Progenitor cell of endocrine pancreas (in vitro differentiated cells): ENCODE measurements at places on chromosomes 12 and 14.

GRCh38 chr12:75812271-75813018, 219.1 kb downstream of the PHLDA1 start:
- no peak for DNase-seq
- peaks cover 10% of the 10 kb centered on the region for H3K27me3 ChIP-seq
- no peak overlapping the region for H3K27ac ChIP-seq
- H3K4me3 ChIP-seq: no peak overlapping the region

GRCh38 chr12:89901906-89902642, 193.4 kb upstream of the ATP2B1 start:
- H3K27me3 ChIP-seq: no peaks in the 10 kb centered on the region
- H3K4me3 ChIP-seq: no peak overlapping the region
- H3K4me1 ChIP-seq: peaks cover 19% of the 10 kb centered on the region

DNA sequence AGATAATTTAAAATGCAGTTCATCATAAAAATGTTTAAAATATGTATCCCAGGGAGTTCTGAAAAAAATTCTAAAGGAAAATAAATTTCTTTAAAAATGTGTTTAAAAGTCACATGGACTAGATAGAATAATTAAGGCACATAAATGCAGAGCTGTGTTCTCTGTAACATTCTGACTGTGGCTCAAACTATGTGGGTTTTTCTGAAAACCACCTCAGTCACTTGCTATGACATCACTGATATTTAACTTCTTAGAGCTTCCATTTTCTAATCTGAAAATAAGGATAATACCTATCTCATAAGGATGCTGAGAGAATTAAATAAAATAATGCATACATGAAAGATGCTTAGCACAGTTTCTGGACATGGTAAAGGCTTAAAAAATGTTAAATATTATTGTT, 107.3 kb downstream of the SLC41A2 start:
- no peaks in the 10 kb centered on the region for H3K36me3 ChIP-seq
- no peak overlapping the region for H3K4me3 ChIP-seq
- H3K27ac ChIP-seq: no peak overlapping the region
- H3K27me3 ChIP-seq: peaks cover 3% of the 10 kb centered on the region

DNA sequence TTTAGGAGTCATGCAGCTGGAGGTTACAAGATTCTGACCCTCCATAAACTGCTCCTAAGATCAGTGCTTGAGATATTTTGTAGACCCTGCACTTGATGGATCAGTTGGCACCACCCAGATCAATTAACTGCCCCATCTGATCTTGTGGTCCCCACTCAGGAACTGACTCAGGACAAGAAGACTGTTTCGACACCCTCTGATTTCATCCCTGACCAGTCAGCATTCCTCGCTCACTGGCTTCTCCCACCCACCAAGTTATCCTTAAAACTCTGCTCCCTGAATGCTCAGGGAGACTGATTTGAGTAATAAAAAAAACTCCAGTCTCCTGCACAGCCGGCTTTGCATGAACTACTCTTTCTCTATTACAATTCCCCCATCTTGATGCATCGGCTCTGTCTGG, 360.2 kb downstream of the GALC start:
- H3K4me1 ChIP-seq: peaks cover 16% of the 10 kb centered on the region
- no peak for DNase-seq
- peaks cover 3% of the 10 kb centered on the region for H3K27me3 ChIP-seq
- H3K27ac ChIP-seq: no peak overlapping the region
- no peak overlapping the region for H3K4me3 ChIP-seq

DNA sequence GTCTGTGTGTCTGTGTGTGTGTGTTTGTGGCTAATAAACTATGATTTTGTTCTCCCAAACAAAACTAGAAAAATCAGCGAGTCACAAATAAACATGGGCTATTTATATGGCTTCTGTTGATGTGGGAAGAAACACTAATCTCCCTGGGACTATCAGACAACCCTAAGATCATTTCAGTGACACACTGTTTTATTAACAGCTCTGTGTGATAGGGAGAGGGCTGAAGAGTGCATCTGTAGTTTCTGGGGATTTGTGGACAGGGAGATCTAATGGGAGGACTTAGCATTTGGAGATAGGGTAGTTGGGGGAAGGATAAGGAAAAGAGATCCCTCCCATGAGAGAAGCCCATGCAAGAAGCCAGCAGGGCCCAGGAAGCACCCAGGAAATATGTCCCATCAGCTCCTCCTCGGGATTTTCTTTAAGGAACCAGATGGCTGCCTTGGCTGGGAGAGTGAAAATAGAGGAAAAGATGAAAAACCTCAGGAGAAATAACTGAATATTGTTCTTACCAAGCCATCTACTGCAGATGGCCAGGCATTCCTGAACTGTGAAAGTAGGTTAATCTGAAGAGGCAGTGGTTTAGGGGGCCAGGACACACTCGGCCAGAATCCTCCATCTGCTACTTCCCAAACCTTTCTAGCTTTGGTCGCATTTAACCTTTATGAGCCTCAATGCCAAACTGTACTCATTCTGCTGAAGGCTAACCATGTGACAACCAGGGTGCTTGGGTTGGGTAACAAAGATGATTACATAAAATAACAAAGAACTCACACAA, 253.4 kb downstream of the BTG1 start:
- H3K27me3 ChIP-seq: no peaks in the 10 kb centered on the region
- H3K4me1 ChIP-seq: peaks cover 17% of the 10 kb centered on the region
- no peak for DNase-seq
- H3K4me3 ChIP-seq: no peak overlapping the region

DNA sequence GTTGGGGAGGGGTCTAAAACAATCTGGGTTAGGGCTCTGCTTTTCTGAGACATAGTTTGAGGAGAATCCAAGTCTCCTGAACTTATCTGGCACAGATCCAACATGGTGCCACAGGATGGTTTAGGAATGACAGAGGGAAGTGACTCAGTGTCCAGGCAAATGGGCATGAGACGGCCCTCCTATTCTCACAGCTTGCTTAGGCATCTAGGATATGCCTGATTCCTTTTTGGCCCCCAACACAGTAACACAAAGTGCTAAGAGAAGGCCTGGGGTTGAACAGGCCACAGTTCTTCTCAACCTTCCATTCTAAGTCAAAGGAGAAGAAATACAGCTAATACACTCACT, 117.7 kb downstream of the ZFP36L1 start:
- no peak for DNase-seq
- no peak overlapping the region for H3K27ac ChIP-seq
- no peaks in the 10 kb centered on the region for H3K27me3 ChIP-seq
- H3K36me3 ChIP-seq: no peaks in the 10 kb centered on the region

DNA sequence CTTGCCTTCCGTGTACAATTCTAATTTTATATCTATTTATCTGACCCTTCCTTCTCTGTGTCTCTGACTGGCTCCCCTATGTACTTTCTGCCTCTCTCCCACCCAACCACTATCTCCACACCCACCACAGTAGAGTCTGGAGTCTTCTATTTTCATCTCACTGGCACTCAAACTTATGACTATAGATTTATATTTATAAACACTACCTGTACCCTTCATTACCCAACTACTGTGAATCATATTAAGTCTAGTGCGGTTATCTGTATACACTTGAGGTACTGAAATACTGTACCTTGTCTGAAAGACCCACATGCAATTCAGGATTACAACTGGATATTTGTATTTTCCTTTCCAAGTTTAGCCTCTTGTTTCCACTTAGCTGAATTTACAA, 36.1 kb downstream of the ATP2B1 start:
- H3K27ac ChIP-seq: no peak overlapping the region
- DNase-seq: no peak
- H3K27me3 ChIP-seq: no peaks in the 10 kb centered on the region
- peaks cover 9% of the 10 kb centered on the region for H3K4me1 ChIP-seq
